GM04503 (cell line): ENCODE measurements at places on chromosomes 11 and 22.

DNA sequence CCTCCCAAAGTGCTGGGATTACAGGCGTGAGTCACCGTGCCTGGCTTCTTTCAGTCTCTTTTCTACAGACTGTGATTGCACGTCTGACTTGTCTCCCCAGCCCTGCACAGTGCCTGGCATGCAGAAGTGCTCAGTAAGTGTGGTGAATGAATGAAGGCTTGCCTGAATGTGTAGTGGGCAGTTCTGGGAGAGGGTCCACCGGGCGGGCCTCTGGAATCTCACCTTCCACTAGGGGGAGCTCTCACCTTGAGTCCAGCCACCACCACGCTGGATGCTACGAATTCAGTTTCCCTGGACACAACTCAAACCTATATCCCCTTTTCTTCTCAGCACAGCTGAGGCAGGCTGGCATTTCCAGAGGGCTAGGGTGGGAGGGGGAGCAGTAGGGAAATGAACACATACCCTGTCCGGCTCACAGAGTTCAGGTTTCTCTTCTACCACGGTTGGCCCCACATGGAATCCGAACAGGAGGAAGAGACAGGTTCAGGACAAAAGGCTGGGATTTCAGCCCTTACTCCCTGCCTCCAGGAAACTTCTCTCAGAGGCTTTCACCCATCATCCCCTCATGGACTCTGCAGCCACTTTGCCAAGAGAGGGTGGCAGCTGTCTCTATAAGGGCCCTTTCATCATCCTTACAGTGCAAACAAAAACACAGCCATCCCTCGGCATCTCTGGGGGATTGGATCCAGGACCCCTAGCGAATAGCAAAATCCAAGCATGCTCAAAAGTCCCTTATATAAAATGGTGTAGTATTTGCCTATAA, 86.8 kb downstream of the NECTIN1 start:
- DNase-seq = no peak

DNA sequence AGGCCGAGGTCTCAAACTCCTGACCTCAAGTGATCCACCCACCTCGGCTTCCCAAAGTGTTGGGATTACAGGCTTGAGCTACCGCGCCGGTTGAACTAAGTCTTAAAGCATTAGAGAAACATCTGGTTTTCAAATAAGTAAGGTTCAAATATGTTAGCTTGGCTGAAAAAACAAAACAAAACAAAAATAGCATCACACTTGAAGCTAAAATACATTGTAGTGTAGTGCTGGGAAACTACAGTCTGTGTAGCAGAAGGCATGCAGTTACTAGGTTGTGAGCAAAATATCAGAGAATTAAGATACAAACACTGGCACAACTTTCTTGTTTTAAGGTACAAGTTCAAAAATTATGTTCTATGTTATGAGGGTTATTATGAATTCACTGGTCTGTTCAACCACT, 224.8 kb upstream of the CHORDC1 start:
- no peak for DNase-seq

- DNase-seq = no peak
Observed at GRCh38 chr11:1819074-1819473, 15.7 kb upstream of the SYT8 start.

- DNase-seq = no peak
Observed at GRCh38 chr11:128576555-128576954, 10.8 kb downstream of the ETS1 start.

DNA sequence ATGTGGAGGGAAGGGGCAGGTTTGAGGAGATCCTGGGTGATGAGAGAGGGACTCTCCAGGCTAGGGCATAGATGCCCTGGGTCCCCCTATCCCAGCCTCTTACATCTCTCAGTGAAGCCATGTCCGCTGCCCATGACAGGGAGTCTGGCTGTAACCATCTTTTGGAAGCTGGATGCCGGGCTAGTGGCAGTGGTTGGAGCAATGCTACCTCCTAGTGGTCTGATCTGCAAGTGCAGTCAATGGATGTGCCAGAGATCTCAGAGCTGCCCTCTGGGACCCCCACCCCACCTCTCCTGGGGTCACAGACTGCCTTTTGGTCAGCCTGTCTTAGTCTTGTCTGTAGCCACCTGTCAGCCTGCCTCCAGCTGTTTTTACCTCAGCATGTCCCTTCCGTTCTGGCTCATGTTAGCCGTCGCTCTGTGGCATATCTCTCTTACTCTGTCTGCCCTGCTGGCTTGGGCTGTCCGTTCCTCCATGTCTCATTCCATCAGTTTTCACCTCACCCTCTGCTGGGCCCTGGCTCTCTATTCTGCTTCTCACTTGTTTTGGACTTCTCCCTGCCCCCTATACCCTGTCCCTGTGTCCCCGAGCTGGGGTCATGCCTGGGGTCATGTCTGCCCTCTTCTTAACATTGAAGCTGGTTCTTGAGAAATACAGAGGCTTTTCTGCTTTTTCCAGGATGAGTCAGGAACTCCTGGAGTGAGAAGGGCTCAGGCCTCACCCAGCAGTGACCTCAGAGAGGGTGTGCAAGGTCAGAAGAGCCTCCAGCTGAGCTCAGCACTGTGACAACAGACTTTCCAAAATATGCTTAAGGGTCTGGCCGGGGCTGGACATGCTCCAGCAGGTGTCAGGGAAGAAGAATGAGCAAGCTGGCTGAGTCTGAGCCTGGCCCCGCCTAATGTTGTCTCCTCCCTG, 52.0 kb upstream of the THY1 start:
- DNase-seq = peak; percentile 53

- no peak for DNase-seq
Observed at GRCh38 chr11:125588505-125588904, 4.1 kb upstream of the STT3A start.
